ENCODE measurements at places on chromosomes 4 and X.

DNA sequence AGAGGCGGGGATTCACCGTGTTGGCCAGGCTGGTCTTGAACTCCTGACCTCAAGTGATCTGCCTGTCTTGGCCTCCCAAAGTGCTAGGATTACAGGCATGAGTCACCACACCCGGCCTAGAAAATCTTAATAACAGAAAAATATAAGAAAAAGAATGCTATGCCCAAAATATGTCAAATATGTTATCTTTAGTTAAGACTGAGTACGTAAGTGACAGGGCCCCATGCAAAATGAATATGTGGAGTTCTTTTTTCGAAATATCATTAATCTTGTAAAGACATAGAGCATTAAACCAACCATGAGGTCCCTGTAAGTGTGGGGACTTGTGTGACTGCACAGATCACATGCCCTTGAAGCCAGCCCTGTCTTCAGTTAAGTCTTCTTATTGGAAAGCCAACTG is 8.9 kb upstream of the ZNF518B start:
- no peak for DNase-seq

- DNase-seq = peak; percentile 60
Observed at GRCh38 chrX:69222103-69223090, 57.1 kb upstream of the PJA1 start.

GRCh38 chr4:85153221-85153620 is 186.7 kb upstream of the WDFY3 start:
- no peak for DNase-seq

- no peak for DNase-seq
Observed at GRCh38 chr4:168844353-168845049, 165.6 kb downstream of the CBR4 start.

- DNase-seq = no peak
Observed at GRCh38 chr4:81990898-81991297, 382.9 kb downstream of the HNRNPD start.

DNA sequence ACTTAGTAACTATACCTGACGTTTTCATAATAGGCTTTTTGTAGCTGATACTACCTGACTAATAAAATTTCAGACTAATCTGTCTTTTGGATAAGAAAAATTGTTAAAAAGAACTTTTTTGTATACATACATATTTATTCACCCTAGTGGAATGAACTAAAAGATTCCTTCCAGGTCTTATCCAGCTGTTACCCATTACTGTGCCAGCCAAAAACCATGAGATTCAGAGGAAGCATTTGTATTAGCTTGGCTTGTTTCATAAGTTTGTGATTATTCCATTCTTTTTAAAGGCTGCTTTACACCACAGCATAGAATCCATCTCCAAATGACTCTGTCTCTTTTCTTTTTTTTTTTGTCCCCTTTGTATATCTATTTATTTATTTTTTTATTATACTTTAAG is 149.4 kb downstream of the FAT4 start:
- DNase-seq = no peak

DNA sequence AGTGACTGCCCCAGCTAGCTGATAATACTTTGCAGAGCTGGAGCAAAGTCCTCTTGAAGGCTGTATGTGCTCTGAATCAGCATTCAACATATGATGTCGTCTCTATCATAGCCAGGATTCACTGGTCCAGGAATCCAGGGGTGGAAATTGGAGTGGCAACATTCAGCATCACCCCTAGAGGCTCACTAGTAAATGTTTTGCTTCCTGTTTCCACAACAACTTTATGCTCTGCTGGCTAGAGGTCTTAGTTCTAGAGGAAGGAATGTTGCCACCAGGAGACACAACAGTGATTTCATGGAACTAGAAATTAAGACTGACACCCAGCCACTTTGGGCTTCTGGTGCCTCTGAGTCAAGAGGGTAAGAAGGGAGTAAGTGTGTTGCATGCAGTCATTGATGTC is 11.3 kb downstream of the MAGEA1 start:
- no peak for DNase-seq
